ENCODE measurements at places on chromosomes 13 and 19.

DNA sequence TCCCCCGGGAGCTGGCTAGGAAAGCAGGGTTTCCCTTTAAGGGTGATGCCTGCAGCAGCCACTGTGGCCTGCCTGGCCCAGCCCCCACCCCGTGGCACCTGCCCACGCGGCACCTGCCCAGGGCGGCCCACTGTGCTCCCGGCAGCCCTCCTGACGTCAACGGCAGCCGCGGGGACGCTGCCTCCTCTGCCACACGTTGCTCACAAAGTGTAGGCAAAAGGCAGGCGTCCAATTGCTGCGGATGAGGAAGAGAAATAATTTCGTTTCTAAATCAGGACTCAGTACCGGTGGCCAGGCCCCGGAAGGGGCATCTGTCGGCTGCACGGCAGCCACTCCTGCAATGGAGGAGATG, 122.3 kb downstream of the URI1 start:
- no peak for DNase-seq

- DNase-seq: no peak
Measured at GRCh38 chr19:30373593-30373992, 1.4 kb downstream of the ZNF536 start.

- DNase-seq: no peak
Measured at GRCh38 chr13:46562581-46562980, 9.6 kb downstream of the LRCH1 start.

DNA sequence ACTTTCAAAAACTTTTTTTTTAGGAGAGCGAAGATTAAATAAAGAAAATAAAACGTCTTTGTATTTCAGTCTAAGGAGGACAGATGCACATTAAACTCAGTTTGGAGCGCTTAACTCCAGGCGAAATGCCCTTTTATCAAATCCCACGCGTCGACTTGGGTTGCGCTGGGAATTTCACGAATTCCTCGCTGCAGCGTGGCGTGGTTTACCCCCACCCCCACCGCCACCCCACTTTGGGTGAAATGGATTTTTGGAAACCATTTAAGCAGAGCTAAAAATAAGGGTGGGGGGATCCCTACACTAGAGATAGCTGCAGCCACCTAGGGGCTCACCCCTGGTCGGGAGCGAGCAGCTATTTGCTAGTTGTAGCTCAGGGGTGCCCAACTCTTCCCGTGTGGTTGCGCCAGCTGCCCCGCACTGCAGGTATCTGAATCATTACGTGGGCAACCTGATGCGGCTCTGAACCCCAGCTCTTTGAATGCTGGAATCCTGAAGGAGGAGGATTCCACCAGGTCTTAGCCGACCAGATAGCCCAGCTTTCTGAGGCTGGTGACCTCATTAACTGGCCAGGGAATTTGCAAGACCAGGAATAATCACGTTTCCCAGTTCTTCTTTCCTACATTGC, 6.5 kb upstream of the TSHZ3 start:
- DNase-seq: no peak

- no peak for DNase-seq
Measured at GRCh38 chr19:36183245-36183628, 31.0 kb upstream of the COX7A1 start.

GRCh38 chr19:43777163-43777695, 3.5 kb downstream of the KCNN4 start:
- DNase-seq: no peak

DNA sequence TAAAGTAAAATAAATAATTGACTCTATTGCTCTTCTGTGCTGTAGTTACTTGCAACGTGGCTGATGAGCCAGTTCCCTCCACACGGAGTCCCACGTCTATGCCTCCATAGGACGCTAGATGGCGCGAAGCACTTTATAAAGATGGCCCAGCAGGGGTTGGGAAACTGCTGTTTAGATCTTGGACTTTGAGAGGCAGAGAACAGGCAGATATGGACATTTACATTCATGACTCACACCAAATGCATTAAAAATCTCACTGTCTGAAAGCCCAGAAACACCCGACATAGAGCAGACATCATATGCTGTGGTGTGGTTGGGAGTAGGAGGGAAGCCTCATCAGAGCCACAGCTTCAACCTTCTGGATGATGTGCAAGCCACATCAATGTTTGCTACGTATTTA, 643.1 kb upstream of the ARGLU1 start:
- DNase-seq: peak; percentile 79

DNA sequence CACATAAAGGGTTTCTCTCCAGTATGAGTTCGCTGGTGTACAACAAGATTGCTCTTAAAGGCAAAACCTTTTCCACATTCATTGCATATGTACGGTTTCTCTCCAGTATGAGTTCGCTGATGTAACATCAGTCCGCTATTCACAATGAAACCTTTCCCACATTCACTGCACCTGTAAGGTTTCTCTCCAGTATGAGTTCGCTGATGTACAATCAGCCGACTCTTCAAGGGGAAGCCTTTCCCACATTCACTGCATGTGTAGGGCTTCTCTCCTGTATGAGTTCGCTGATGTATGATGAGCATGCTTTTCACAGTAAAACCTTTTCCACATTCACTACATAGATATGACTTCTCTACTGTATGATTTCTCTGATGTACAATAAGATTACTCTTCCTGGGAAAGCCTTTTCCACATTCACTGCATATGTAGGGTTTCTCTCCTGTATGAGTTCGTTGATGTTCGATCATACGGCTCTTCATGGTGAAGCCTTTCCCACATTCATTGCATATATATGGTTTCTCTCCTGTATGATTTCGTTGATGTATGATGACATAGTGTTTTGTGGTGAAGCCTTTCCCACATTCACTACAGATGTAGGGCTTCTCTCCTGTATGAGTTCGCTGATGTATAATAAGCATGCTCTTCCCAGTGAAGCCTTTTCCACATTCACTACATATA, 6.0 kb upstream of the ZNF614 start:
- DNase-seq: no peak

- DNase-seq: no peak
Measured at GRCh38 chr19:54430306-54431254, 15.3 kb downstream of the TTYH1 start.

DNA sequence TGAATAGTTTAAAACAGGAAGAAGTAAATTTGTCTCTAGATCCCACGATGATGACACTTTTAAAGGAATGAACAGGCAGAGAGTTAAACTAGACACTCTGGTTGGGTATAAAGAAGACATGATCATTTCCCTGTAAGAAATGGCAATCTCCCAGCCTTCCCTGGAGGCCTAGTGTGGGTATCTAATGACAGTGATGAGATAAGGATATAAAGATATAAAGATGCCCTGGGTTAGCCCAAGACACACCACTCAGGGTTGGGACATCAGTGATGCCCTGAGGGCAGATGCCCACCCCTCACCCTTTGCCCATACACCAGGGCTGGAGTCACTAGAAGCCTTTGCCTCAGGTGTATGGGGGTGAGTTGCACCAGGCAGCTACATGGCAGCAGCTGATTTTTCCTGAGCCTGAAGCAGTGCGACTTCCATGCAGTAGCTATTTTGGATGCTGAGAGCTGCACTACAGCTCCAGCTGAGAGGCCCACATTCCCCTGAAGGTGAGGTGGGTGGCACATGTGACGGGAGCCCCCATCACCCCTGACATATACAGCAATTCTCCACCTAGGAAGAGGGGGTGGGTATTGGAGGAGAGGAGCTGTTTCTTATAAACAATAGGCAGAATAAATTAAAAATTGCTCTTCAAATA, 177.5 kb downstream of the NDFIP2 start:
- DNase-seq: no peak

All from ureter (tissue), 1 donor.